ENCODE measurements at places on chromosomes 4 and X.

GRCh38 chr4:3257103-3257555 is 8.2 kb downstream of the MSANTD1 start:
- DNase-seq = no peak

- peak; percentile 67 for DNase-seq
Measured at GRCh38 chr4:64584981-64585557, 175.8 kb upstream of the TECRL start.

GRCh38 chrX:9340598-9341290 is 124.1 kb upstream of the TBL1X start:
- no peak for DNase-seq

DNA sequence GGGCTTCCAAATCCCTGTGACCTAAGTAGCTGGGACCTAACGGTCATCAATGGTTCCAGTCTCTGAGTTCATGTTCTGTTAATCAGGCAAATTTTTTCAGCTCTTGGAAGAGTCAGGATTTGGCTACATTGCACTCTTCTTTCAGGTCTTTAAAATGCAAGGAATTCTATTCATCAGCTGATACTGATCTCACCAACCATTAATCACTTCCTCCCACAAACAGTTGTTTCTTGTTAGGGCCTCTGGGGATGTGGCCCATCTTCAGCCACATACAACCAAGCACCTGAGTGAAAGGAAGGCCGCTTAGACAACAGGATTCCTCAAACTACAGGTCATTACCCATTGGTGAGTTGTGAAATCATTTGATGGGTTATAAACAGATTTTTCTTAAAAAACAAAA is 71.7 kb downstream of the FANCB start:
- no peak for DNase-seq

DNA sequence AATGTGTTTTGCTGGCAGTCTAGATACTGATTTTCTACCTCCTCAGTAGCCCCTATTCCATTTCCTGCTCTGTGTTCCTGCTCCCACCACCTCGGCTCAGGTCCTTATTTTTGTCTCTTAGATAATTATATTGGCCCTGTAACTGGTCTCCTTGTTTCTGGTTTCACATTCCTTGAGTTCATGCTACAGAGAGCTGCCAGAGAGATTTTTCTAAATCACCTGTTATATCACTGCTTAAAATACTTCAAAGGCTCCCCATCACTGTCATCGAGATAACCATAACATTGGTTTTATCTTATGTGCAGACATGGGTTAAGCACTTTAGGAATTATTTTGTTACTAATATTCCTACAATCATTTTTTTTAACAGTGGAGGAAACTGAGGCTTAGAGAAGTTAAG is 9.6 kb downstream of the SYNPO2 start:
- DNase-seq = peak; percentile 20

- DNase-seq = no peak
Measured at GRCh38 chr4:123120473-123120872, 198.1 kb upstream of the NUDT6 start.

GRCh38 chrX:2546496-2546895 is 45.7 kb upstream of the DHRSX start:
- DNase-seq = no peak

GRCh38 chr4:8061573-8061972 is 97.0 kb downstream of the ABLIM2 start:
- DNase-seq = no peak

DNA sequence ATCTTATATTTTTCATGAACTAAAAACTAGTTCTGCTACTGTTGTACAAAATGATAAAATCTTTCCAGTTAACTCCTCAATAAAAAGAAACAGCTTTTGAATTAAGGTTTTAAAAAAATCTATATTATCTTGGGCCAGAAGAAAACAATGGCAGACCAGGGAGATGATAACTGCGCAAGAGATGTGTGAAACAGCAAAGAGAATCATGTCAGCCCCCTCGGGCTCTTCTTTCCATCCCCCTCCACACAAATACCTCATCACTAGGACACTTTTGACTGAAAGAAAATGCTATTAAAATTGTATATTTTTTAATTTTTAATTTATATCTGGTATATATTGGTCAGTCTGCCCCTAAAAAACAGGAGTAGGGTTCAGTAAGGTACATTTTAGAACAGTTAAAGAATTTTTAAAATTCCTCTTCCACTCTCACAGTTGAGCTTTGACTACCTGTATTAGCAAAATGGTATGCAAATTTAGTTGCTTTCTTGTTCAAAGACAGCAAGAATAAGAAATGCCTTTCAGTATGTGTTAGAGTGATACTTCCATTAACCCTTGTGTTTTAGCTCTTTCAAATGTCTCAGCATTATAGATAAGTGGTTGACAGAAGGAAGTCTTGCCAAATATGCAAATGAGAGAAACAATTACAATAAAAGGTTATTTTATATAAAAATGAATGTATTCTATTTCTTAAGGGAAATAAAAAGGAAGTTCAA is 36.4 kb upstream of the LCORL start:
- no peak for DNase-seq

GRCh38 chr4:155569960-155570515 is 96.6 kb upstream of the GUCY1A1 start:
- no peak for DNase-seq

- peak; percentile 25 for DNase-seq
Measured at GRCh38 chr4:145805490-145805889, 125.5 kb downstream of the C4orf51 start.

- no peak for DNase-seq
Measured at GRCh38 chr4:107044170-107044569, 8.1 kb upstream of the DKK2 start.

GRCh38 chr4:108149588-108150380 is 18.9 kb downstream of the LEF1 start:
- no peak for DNase-seq

- DNase-seq = no peak
Measured at GRCh38 chrX:110759785-110760184, 35.8 kb downstream of the CHRDL1 start.

DNA sequence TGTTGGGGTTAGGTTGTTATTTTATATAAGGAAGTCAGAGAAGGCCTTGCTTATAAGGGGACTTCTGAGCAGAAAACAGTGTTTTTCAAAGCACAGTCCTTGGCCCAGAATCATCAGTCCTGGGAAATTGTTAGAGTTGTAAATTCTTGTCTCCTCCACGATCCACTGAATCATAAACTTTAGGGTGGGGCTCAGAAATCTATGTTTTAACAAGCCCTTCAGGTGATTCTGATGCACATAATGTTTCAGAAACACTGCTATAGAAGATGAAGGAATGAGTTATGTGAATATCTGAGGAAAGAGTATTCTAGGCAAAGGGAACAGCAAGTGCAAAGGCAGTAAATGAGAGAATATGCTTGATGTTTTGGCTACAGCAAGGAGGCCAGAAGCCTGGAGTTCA is 121.8 kb downstream of the COL4A6 start:
- no peak for DNase-seq

GRCh38 chrX:148161701-148162100 is 180.6 kb downstream of the FMR1NB start:
- DNase-seq = no peak

DNA sequence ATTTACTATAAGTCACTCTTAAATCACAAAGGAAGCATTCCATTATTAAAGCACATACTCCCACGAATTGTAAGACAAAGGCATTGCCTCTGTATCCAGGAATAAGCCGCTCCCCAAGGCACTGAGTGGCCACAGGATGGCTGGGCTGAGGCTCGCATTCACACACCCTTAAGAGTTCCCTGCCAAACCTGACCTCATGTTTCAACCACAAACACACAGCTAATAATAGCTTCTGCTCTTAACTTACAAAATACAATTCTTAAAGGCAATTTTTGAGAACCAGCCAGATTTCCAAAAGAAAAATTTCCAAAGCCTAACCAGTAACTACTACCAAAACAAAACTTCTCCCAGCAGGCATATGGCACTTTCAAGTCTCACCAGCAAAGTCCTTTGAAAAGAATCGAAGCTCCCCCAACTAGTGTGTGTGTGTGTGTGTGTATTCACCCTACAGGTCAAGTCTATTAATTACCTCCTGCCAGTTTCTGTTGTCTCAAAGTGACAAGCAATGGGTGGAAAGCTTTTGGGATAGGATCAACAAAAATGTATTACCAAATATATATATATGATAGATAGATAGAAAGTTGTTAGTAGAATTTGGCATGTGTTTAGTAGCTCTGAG is 36.0 kb downstream of the ARHGAP6 start:
- peak; percentile 30 for DNase-seq

DNA sequence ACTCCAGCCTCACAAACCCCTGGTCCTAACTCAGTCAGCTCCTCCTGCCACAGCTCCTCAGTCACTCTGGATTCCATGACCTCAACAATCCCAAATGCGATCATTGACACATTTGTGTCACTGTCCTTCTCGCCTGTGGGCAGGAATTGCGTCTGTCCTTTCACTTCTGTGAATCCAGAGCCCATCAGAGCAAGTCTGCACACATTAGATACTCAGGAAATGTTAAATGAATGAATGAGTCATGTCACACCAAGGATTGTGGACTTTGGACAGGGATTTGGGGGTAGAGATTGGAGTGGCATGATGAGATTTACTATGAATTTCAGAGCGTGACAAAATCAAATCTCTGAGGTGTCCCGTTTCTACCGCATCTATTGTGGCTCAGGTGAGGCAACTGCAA is 11.8 kb upstream of the CLDN24 start:
- DNase-seq = no peak

DNA sequence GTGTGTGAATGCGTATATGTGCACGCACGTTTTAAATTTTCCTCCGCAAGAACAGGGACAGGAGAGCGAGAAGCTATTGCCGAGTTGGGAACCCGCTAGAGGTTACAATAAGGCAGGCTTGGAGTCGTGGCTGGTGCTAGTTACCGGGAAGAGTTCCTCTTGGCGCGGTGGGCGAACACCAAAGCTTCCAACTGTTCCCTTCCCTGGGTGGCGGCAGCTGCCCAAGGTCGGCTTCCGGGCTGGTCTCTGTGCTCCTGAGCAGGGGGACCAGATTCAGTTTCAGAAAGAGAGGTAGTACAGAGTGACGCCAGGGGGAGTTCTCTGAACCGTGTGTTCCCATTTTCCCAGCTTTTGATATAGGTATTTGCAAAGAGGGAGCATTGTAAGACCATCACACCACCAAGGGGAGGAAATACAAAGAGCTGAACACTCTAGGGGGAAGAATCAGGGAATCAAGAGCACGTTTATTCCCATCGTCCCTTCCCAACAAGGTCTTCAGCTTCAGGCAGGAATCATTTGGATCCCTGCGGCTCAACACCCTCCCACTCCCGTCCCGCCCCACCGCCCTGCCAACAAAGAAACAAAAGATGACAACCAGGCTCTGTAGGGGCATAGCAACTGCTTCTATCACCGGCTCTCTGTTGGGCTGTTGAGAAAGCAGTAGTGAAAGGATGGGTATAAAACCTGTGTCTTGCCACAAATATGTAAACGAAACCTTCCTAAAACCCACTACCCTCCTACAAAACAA is 113.6 kb upstream of the TEX13C start:
- peak; percentile 54 for DNase-seq

- DNase-seq = no peak
Measured at GRCh38 chr4:3406021-3406420, 35.7 kb upstream of the HGFAC start.

DNA sequence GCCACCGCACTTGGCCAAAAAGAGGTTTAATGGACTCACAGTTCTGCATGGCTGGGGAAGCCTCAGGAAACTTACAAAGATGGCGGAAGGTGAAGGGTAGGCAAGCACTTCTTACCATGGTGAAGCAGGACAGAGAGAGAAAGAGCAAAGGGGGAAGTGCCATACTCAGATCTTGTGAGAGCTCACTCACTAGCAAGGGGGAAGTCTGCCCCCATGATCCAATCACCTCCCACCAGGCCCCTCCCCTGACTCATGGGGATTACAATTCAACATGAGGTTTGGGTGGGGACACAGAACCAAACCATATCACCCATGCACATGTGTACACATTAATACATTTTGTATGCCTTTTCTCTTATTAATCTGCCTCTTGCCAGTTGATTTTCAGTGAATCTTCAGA is 77.2 kb upstream of the HSD17B10 start:
- no peak for DNase-seq

DNA sequence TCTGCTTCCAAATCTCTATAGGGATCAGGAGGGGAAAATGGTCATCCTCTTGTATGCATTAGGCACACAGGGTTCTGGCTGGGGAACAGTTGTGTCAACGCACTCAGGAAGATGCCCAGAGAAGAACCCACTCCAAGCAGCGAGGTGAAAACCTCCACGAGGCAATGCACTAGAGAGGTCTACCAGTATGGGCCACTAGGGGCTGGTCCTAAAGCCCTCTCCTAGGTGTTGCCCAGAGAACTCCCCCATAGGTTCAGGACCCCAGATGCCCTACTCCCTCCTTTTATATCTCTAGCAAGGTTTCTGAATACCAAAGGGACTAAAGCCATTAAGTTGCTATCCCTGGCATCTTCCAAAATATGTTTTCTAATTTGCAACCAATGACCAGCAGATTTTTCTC is 142.7 kb upstream of the NLGN4X start:
- DNase-seq = no peak

DNA sequence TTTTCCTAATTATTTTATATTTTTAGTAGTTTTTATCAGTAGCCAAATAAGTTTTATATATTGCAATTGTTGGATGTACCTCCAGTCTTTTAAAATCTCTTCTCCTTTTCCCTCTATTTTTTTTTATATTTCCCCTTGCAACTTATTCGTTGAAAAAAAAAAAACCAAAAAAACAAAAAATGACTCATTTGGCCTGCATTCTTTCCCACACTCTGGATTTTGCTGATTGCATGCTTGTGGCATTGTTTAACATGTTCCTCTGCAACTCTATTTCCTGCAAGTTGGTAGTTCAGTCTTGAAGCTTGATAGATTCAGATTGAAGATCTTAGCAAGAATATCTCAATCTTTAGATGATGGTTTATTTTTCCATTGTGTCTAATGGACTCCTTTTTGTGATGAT is 260.6 kb upstream of the BOD1L1 start:
- no peak for DNase-seq

GRCh38 chrX:30521440-30522182 is 56.0 kb downstream of the TASL start:
- DNase-seq = peak; percentile 13

DNA sequence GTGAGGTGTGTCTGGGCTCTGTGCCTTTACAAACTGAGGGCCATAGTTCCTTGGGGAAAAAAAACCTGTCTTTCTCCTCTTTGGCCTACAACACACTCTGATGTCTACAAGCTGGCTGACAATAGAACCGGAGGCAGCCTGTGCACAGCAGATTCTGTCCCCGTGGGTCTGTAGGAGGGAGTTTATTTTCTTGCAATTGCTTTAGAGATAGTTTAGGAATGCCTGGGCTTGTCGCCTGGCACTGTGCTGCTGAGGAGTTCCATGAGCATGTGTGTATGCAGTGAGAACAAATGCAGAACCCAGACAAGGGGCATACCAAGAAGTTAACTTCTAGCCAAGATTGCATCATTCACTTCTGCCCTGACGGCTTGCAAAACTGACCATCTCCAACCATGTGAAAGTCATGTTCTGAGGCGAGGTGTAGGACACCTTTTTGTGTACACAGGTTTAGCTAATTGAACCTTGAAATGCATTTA is 54.1 kb downstream of the CCNI start:
- DNase-seq = peak; percentile 95

GRCh38 chr4:86661006-86661405 is 66.9 kb downstream of the PTPN13 start:
- no peak for DNase-seq
